ENCODE measurements at places on chromosomes 7 and 10.

- DNase-seq: peak; percentile 63
Observed at GRCh38 chr10:119416855-119417254, 125.7 kb downstream of the RGS10 start.

DNA sequence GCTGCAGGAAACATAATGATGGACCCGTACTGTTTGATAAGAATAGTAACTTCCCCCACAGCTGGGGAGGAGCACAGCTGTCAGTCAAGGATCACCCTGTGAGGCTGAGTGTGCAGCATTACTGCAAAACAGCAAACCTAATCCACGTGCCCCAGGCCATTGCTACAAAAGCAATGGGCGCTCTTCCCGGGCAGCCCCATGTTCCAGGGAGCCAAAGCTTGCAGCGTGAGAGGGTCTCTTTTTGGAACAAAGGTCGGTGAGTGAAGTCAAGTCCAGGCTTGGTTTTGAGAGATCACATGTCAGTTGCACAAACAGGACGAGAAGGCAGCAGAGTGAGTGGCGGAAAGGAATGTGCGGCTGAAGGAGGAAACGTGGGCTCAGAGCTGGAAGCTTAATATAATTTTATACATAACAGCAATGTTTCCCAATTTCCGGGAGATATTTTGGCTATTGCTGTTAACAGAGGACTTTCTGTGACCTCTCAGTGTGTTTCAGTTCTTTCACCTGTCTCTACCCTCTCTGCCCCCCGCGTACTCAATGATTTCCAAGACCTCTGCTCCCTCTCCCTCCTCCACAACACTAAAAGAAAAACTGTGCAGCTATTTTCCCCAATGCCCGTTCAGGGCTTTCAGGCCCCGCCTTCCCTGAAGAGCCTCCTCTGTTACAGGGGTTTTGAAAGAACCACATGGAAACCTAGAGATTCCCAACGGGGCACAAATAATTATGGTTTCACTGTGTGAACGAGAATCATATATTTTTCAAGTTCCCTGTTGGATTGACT lies 128.9 kb downstream of the MTPAP start:
- DNase-seq: peak; percentile 39

DNA sequence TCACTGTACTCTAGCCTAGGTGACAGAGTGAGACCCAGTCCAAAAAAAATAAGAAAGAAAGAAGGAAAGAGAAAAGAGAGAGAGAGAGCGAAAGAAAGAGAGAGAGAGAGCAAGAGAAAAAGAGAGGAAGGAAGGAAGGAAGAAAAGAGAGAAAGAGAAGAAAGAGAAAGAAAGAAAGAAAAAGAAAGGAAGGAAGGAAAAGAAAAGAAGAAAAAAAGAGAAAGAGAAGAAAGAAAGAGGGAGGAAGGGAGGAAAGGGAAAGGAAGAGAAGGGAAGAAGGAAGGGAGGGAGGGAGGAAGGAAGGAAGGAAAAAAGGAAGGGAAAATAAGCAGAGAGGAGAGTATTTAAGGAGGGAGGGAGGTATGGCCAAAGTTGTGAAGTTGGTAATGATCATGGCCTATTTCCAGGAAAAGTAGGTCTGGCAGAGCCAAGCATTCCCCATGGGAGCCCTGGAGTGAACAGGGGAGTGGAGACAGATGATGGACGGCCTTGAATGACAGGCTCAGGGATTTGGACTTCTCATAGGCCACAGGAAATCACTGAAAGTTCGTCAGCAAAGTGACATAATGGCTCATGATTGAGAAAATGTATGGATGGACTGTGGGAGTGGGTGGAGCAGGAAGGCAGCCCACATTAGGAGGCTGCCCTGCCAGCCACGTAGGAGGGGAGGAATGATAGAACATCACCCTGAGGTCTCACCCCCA lies 44.8 kb upstream of the CUX1 start:
- DNase-seq: peak; percentile 60

DNA sequence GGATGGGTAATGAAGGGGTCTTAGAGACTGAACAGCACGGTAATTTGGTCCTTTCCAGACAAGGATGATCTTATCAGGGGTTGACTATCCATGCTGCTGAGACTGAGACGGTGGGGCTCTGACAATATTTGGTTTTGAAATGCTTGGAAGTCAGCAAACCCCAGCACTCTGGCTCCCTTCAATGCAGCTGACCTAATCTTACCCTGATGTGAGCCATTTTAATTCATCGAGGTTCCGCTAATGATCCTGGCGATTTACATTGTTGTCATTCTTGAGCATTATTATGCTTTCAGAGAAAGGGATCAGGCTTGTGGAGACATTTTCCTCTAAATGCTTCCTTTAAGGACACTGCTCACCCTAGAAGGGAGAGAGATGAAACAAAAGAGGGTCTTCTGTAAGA lies 114.6 kb upstream of the BMPER start:
- DNase-seq: no peak

- no peak for DNase-seq
Observed at GRCh38 chr7:96088579-96088978, 233.3 kb downstream of the SLC25A13 start.

DNA sequence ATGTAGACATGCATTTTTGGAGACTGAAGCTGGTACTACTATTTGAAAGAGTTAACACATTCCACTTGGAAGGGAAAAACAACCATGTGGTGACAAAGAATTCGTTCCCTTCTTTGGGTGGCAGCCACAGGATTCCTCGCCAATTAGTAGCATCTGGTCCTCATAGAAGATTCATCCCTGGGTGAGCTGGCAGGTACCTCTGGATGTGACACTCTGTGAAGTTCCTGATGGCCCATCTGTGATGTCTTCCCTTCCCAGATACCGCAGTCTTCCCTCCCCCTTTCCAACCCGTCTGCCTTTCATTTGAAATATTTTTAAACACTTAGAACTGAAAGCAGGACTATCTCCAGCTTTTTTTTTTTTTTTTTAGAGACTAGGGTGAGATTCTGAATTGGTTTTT lies 569.5 kb downstream of the TYW1 start:
- DNase-seq: no peak

- no peak for DNase-seq
Observed at GRCh38 chr7:18305866-18306265, 189.7 kb upstream of the HDAC9 start.

GRCh38 chr7:23680414-23681405 lies 711 bp downstream of the FAM221A start:
- peak; percentile 68 for DNase-seq

DNA sequence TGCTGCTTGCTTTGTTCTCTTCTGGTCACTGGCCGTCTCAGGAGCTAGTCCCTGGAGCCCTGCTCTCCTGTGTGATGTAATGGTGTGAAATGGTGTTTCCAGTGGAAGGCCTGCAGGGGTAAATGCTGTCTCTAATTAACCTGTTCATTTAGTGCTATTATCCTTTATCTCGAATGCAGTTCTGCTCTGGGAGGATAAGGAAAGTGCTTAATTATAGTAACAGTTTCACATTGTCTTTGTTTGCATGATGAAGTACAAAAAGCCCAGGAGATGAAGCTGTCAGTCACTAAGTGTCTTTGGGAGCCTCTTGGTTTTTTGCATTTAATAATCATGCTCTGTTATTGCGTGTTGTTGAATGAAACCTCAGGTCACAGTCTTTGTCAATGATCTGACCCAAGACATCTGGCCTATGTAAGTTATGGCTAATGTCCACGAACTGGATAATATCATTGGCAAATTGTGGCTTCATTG lies 755.3 kb upstream of the GALNT17 start:
- DNase-seq: no peak

DNA sequence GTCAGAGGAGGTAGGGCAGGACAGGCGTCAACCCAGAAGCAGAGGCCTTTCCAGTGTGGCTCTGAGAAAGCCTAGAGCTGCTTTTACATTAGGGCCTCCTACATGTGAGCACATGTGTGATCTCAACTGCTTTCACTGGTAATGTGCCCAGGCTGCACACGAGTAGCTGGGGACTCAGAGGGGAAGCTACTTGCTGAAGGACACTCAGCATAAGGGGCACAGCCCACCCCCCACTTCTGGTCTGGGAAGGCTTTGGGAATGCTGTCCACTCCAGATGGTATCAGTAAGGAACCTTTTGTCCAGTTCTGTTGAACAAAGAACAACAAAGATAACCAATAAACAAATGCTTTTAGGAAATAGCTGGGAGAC lies 18.9 kb downstream of the PRF1 start:
- DNase-seq: no peak

GRCh38 chr7:105585850-105586500 lies 4.7 kb upstream of the EFCAB10 start:
- DNase-seq: no peak

Measured in suppressor macrophage treated with lipopolysaccharide for 1 hour (primary cell).